HuH-7.5 (cell line): ENCODE measurements at places on chromosomes 12 and 14.

GRCh38 chr12:53049571-53050318, at the start of gene TNS2:
TNS2 (plus strand) TSS chr12:53050065; CDS start chr12:53050186, 121 bp downstream.
- DNase-seq: peak; percentile 15

GRCh38 chr14:37399517-37399916, 195.5 kb downstream of the FOXA1 start:
- DNase-seq: no peak

GRCh38 chr12:29578731-29579130, 81.2 kb upstream of the OVCH1 start:
- no peak for DNase-seq

GRCh38 chr14:86057018-86057667, 527.2 kb downstream of the FLRT2 start:
- no peak for DNase-seq
